Lung microvascular endothelial cell (primary cell): ENCODE measurements at places on chromosomes 1 and 21.

- DNase-seq = no peak
Observed at GRCh38 chr1:193318347-193318746, 131.9 kb upstream of the B3GALT2 start.

DNA sequence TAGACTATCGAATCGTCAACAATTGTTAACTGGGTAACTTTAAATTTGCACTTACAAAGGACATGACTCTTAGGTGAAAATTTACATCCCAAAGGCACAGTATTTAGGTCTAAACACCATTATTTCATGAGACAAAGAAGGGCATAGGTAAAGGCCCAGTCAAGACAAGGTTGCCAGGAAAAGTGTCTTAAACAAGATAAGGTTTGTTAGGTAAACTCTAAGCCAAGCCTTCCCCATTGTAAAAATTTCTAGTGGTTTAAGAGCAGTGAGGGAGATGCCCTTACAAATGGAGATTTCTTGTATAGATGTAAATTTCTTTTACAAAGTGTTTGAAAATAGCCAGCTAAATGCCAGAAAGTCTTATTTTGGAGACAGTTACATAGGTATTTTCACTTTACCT, 36.9 kb upstream of the FNBP1L start:
- DNase-seq = no peak

DNA sequence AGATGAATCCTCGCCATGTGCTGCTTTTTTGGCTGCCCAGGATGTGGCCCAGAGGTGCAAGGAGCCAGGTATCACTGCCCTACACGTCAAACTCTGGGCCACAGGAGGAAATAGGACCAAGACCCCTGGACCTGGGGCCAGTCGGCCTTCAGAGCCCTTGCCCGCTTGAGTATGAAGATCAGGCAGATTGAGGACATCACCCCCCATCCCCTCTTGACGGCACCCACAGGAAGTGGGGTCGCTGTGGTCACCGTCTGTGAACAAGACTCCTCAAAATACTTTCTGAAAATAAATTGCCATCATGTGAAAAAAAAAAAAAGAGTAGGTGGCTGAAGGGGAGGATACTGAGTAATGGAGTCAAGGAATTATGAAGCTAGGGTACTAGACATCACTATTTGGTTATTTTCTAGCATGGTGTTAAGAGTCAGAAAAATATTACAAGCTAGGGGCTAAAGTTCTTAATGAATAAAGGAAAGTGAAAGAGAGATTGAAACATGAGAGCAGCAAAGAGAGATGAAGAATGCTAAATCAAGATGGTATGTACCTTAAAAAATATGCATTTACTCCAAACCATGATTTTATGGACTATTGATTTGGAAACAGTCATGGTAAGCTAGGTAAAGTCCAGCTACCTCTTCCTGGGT, 84.9 kb downstream of the CLEC20A start:
- DNase-seq = no peak

GRCh38 chr1:162384116-162384515, 2.6 kb downstream of the C1orf226 start:
- DNase-seq = no peak

DNA sequence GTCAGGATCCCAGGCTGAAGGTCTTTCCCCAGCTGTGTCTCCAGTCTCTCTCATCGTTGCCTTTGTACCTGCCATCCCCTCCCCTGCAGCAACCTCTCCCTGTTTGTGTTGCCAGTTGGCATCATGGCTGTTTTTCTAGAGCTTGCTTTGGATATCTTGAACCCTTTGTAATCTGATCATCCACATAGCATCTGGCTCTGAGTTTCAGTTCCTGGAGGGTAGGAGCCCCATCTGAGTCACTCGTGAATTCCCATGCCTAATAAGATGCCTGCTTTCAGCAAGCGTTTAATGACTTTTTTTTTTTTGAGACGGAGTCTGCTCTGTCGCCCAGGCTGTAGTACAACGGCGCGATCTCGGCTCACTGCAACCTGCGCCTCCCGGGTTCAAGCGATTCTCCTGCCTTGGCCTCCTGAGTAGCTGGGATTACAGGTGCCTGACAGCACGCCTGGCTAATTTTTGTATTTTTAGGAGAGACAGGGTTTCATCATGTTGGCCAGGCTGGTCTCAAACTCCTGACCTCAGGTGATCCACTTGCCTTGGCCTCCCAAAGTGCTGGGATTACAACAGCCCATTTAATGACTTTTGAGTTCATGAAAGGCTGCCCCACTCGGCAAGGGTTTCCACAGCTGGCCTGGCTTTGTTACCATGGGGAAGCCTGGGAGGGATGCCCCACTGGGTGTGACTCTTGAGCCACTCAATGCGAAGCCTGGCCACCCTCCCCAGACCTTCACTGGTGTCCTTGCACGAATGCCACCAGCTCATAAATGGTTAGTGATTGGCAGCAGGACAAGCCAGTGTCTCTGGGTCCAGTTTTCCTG, 11.9 kb downstream of the ALPL start:
- no peak for DNase-seq

- DNase-seq = no peak
Observed at GRCh38 chr1:92791487-92792066, 6.7 kb upstream of the EVI5 start.

DNA sequence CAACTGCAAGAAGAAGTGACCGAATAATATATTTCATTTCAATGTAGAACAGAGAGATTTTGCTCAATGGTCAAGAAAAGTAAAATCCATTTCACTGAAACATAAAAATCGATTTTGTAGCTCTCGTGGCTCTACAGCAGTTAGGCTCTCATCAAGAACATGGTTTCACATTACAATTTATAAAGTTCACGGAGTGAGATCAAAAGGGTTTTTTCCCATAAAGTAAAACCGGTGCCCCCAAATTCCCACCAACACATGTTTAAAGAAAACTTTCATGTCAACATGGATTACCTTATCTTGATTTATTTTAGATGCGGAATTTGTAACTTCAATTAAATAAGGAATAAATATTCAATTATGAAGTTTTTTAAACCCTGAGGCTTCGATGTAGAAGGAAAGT, 16.3 kb upstream of the VAV3 start:
- no peak for DNase-seq

GRCh38 chr21:16568661-16569060, 838.9 kb downstream of the USP25 start:
- no peak for DNase-seq

- DNase-seq = no peak
Observed at GRCh38 chr1:18929686-18930085, 26.8 kb downstream of the IFFO2 start.

DNA sequence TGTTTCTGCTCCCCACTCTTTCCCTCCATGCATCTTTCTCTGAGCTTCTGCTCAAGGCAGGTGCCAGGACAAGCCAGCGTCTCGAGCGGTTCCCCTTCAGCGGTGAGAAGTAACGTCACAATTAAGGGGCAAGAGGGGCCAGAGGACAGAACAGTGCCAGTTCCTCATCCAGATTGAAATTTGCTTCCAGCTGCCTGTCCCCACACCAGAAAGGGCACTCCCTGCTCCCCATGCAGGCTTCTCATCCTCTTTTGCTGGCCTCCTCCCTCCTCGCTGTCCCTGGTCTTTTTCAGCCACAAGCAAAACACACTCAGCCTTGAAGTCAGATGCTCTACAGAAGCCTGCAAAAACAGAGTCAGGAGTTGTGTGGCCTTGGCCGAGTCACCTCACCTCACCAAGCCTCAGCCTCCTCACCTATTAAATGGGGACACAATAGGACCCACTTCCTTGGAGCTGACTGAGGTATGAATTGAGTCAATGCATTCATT, 35.0 kb upstream of the ECE1 start:
- no peak for DNase-seq

- peak; percentile 4 for DNase-seq
Observed at GRCh38 chr1:244971552-244972216, 107.3 kb upstream of the HNRNPU start.

- no peak for DNase-seq
Observed at GRCh38 chr21:18524097-18524880, 120.7 kb upstream of the TMPRSS15 start.

DNA sequence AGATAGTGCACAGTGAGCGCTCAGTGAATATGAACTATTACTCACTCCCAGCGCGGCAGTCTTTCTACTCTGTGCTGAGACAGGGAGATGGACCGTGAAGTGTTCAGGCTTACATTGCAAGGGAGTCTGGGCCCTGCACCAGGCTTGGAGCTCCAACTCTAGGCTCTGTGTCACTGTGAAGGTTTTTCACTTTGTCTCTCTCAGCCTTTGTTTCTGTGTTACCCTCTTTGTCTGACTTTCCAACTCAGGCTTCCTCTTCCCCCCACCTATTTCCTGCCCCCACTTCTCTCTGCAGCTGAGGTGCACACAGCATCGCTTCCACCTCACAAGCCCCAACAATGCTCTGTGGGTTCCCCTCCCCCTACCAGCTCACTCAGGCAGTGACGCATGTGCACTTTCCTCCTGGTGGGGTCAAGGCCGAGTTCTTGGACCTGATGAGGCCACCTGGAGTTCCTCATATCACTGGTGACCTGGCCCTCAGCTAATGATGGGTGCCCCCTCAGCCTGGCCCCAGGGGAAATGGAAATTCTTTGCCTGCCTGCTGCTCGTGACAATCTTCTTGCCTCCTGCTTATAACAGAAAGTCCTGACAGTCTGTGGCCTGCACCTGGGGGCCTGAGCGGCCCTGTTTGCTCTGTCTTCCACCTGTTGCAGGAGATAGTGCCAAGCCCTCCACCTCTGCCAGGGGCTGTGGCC, 1.1 kb upstream of the LCK start:
- DNase-seq = peak; percentile 94

DNA sequence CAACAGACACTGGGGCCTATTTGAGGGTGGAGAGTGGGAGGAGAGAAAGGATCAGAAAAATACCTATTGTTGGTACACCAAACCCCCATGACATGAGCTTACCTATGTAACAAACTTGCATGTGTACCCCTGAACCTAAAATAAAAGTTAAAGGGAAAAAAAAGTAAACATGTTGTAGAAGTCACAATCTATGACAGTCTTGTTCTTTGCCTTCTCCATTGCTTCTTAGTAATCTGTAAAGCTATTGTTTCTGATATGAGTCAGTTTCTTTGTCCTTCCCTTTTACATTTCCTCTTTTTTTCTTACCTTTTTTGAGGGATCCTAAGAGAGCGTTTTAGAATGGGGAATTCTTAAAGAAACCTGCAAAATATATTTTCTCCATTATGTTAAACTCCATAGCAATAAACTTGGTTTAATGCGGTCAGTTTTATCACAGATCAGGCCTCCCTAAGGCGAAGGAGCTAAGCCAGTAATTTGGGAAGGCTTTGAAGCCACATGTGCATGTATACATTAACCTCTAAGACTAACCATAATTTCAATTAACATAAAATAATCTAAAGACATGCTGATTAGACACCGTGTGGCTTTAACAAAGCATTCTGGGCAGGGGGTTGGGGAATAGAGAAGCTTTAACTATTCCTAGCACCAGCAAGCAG, 77.8 kb upstream of the C1orf105 start:
- no peak for DNase-seq

GRCh38 chr1:223298701-223299100, 65.3 kb downstream of the SUSD4 start:
- DNase-seq = peak; percentile 60

DNA sequence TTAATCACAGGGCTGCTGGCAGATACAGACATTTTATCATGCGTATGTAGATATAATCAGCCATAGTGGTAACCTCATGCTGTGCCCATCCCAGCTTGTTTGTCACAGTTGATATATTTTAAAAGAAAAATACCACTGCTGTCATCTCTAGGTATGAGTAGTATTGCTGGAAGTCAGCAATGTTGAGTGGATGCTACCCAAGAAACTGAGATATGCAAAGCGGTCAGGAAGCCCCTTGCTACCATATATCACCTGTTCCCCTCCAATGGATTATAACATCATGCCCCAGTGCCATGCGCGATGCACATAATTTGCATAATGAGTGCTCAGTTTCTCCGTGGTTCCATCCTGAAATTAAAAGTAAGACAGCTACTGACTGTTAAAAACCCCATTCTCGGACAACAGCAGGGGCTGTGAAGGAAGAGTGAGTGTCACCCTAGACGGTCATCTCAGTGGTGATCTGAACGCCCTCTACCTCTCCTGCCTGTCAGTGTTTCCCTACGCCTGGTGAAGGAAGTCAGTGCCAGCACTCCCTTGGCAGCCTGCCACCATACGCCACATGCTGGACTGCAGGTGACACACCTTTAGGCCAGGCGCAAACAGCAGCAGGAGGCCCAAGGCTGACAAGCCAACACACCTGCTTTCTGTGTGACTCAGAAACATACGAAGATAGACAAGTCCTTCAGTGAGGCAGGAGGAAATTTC, 2.7 kb downstream of the IL10RB start:
- DNase-seq = no peak

DNA sequence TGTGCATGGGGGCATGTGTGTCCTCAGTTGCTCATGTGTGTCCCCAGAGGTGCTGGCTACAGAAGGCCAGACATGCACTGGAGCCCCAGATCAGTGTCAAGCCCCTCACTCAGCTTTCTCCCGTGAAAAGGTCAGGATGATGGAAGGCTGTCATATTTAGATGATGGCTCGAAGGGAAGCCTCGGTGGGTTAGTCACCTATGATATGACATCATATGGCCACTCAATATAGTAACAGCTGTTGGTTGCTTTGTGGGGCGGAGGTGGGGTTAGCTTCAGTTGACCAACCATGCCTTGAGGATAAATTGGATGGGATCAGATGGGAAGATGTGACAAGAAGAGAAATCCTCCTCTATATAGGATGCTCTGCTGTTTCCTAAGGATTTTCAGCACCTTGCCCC, 43.5 kb upstream of the ATF3 start:
- no peak for DNase-seq

DNA sequence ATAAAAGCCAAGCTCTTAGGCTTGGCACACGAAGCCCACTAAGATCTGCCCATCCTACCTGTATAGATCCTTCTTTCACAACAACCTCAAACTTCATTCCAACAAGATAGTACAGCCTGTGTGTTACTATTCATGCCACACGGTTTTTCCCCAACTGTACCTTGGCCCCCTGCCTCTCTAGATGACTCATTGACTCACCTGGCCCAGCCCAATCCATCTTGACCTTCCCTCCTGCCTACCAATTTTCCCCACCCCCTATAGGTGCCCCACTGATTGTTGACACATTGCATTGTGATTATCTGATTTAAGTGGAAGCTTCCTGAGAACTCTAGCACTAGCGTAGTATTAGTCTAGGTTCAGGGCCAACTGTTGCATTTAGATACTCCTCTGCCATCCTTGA, 2.0 kb upstream of the CD101 start:
- DNase-seq = no peak

- no peak for DNase-seq
Observed at GRCh38 chr1:211642870-211643269, 32.6 kb downstream of the NEK2 start.

DNA sequence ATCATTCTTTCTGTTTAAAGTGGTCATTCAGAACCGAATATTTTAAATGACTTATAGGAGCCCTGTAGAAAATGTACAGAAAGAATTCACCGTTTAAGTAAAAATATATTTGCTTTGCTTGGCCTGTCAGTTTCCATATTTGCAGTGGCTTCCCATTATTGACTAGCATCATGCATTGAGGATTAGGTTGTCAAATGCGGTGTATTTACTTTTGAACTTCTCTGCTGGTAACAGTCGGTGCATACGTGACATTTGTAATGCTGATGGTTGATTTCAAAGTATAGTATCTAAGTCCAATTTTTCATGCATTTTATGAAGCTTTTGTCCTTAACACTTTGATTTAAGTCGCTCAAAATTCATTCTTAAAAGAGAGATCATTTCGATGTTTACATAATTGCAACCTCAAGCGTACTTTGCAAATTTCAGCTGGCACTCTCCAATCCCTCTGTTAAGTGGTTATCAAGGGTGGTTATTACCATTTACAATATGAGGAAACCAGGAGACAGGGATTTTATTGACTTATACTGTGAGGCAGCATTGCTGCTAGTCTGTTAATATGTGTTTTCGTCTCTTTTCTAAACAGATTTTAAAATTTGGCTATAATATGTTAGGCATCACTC, 201.6 kb downstream of the SDCCAG8 start:
- DNase-seq = no peak

- no peak for DNase-seq
Observed at GRCh38 chr1:181089017-181089675, 646 bp downstream of the IER5 start.
